ENCODE measurements at places on chromosomes 6 and 20.

DNA sequence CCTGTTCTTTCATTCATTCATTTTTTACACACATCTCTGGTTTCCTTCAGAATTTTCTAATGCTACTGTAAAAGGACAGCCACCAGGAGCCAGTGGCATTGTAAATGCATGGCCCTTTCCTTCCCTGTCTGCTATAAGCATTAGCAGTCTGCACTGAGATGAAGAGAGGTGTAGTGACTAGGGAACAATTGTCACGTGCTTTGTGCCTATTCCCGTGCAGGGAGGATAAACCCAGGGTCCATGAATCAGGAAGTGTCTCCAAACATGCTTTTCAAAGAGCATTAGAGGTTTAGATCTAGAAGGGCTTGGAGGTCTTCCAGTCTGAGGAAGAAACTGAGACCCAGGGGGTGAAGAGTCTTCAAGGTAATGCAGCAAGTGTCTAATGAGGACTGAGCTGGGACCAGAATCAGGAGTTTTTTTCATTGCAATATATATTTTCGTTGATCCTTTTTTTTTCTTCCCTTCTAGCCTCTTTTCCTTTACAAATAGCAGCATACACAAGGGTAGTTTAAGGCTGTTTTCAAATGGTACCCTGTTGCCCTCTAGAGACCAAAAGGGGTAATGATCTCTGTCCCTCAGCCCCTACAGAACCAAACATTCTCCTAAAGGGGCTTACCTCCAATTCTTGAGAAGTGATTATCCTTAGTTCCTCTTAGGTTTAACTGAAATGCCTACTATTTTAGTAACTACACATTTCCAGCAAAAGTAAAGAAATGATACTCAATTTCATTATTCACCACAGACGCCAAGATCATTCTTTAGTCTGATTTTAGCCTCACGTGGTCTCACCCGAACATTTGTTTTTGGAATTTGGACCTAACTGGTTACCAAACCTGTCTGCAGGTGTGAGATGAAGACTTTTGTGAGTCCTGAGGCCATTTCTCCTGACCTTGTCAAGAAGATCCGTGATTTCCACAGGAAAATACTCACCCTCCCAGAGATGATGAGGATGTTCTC is 6.6 kb downstream of the TRIM15 start:
- peak; percentile 39 for DNase-seq

- no peak for DNase-seq
Measured at GRCh38 chr6:106927531-106928398, 46.8 kb downstream of the CD24 start.

DNA sequence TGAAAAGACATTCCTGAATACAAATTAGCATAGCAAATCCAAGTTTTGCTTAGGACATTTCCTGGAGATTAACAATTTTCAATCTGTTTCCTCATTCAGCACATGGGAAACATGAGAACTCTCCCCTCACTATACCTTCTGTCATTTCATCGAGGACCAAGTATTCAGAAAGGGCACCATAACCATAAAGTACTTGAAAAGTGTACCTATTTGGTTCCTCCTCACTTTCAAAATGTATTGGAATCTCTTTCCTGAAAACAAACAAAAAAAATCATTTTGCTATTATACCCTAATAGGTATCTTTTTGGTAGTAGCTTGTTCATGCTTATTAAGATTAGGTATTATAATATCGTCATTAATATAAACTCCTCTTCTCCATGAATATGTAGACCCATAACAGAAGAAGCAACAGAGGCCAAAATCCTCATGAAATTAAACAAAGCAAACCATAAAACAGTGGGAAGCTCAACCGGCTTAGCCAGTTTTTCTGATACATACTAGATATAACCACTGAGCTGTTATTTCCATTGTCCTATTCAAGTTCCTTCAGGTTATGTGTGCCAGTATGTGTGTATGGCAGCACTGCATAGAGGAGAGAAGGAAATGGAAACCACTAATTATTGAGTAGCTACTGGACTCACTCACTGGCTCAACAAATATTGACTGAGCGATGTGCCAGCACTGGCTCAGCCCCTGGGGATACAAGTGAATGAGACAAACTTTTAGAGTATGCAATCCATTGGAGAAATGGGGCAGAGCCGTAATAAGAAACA is 274.0 kb downstream of the MAFB start:
- DNase-seq = no peak

DNA sequence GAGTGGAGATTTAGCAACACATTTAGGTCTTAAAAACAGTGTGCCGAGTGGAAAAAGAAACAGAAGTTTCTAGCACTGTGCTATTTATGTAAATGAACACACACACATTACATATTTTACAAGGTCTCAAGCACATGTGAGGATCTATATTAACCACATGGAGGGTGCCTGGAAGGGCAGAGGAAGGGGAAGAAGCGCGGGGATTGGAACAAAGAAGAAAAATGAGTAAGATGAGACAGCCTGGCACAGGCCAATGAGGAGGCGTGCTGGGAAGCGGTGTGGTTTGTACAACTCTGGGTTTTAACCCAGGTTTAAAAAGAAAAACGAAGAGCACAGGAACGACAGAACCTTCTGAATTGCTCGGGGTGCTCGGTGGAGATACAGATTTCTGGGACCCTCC is 5.7 kb downstream of the KCNG1 start:
- DNase-seq = no peak

DNA sequence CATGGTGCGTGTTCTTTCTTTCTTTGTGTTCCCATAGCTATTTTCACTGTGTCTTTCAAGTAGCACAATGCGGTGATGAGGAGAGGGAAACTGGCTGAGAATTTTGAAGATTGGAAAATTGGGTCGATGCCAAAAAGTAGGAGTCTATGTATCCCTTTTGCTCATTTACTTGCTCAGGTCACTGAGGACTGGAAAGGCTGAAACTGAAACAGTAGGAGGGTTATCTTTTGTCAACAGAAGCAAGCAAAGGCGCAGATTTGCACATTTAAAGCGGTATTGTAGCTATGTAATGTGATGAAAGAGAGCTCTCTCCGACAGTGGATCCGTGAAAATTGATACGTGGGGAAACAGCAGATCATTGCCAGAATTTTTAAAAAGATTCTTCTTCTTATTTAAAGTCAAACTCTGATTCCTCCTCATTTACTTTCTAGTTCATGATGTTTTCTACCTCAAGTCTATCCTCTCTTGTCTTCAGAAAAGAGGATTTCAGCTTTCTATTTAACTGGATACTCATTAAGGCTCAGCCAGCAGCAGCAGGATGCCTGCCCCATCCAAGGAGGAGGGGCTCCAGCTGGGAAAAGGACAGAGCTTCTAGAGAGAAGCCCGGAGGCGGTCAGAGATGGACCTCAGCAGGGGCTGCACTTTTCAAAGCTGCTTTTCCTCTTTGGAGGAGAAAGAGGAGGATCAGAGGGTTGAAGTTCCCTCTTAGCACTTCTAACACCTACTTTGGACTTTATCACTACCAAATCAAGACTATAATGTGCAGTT is 15.9 kb upstream of the FYN start:
- no peak for DNase-seq

GRCh38 chr6:136014454-136015437 is 163.2 kb downstream of the PDE7B start:
- no peak for DNase-seq

GRCh38 chr6:158663625-158664165 is 13.8 kb downstream of the SYTL3 start:
- no peak for DNase-seq

DNA sequence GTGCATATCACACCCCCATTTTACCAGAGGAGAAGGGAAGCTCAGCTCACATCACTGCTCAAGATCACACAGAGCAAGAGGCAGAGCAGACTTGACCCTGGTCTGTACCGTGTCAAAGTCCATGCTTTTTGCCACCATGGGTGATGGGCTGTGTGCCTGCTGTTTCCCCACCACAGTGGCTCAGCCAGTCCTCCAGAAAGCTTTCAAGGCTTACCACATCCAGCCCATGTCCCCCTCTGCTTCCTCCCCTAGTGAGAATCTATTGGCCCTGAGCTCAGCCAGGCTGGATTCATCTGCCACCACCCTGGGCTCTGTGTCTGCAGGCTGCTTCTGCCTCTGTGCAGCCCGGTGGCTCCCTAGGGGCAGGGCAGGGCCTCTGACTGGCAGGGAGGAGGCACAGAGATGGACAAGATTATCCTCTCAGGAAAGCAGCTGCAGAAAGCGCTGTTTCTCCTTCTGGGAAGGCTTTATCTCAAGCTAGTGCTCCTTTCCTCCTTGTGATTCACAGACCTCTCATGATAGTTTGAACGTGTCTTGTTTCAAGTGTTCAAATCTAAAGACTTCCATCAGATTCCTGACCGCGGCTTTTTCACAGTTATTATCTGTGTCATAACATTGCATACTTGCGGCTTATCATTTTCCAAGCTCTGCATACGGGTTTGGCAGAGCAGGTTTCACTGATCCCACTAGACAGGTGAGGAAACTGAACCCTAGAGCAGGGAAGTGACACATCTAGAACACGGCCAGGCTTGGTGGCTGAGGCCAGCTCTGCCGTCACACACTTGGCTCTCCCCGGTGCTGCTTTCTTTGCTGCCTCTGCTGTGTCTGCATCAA is 37.4 kb downstream of the VEGFA start:
- DNase-seq = no peak

DNA sequence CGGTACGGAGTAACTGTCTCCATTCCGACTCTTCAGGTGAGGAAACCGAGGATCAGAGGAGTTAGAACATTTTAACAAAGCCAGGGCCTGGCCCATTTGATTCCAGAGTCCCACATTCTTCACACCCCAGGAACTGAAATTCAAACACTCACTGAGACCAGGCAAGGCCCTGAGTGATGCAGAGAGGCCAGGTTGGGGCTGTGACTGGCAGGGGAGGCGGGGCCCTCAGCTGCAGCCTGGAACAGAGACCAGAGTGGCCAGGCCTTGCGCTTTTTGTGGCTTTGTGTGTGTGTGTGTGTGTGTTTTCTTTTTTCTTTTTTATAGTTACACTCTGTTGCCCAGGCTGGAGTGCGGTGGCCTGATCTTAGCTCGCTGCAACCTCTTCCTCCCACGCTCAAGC is 57.2 kb downstream of the BCAS4 start:
- no peak for DNase-seq

- no peak for DNase-seq
Measured at GRCh38 chr6:32255199-32256153, 31.6 kb upstream of the NOTCH4 start.

DNA sequence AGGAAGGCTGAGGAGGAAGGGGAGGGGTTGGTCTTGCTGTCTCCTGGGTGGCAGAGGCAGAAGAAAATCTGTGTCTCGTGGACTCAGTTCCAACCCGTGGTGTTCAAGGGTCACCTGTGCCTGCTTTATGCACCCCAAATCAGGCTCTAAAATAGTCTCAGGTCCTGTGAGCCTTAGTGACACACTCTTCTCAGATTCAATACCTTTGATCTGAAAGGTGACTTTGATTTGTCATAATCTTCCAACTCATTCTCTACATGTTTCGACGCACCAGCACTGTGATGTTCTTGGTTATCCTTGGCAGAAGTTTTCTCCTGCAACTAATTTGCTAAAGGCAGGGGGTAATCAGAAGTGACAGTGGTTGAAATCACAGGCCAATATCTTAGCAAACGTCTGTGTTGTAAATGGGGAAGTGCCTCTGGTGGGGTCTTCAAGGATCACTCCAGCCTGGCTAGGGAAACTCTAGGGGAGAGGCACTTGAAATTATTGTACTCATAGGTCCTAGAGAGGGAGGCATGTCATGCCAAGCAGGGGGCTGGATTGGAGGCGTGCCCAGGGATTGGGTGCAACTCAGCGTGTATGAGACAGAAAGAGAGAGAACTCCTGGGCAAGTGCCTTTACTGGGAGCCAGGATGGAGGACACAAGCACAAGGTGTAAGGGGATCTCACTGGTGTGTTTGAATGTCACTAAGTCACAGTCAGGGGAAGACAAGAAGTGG is 19.0 kb upstream of the PRND start:
- no peak for DNase-seq

DNA sequence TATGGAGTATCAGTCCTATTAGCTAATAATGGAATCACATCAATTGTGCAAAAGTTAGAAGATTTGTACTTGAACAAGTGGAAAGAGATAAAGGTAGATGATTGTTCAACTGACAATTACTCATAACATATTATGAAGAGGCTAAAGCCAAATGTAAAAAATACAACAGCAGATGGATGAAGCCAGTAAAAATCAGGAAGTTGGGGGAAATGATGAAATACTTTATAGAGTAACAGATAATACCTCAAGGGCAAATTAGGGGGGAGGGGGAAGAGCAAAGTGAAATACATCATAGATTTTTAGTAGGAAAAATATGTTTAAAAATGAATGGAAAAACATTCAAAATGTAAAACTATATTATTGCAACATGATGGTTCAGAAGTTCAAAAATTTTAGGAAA is 114.0 kb downstream of the PDSS2 start:
- DNase-seq = peak; percentile 13

GRCh38 chr6:121677571-121677970 is 242.1 kb downstream of the GJA1 start:
- DNase-seq = no peak

DNA sequence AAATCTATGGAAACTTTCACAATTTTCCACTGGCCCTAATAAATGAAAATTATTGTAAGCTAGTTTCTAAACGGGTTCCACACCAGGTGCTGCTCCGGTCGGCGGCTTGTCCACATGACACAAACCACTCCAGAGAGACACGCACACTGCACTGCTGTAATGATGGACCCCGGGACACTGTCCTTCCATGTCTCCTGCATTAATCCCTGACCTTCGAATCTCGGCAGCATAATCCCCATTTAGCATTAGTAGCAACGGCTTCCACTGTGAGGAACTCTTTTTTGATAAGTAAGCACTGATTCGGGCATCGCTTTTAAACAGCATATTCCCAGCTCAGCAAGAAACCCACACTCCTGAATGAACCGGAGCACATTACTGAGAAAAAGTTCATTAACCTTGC is 43.5 kb downstream of the INSM1 start:
- DNase-seq = no peak

DNA sequence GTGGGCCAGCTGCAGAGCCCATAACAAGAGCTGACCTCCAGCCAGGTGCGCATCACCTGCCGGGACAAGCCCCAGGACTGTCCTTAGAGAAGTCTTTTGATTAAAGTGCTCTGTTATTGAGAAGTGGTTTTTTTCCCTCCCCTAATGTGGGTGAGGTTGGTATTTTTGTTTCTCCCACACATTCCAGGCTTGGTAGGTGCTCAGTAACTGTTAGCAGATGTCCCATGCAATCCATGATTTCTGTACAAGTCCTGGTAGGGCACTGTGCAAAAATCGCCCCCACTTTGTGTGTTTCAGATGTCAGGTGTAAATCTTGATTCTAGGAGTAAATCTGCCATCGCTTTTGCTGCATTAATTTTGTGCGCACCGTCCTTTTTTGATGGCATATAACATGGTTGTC is 4.7 kb downstream of the FAM210B start:
- no peak for DNase-seq

GRCh38 chr20:49505518-49505917 is 23.1 kb upstream of the KCNB1 start:
- DNase-seq = peak; percentile 55
